ENCODE measurements at places on chromosomes 2 and 18.
A peak's percentile ranks its signal among the peaks of the same experiment; 100 is the strongest.

- DNase-seq = no peak
Observed at GRCh38 chr18:68839701-68840100, 41.8 kb downstream of the CCDC102B start.

DNA sequence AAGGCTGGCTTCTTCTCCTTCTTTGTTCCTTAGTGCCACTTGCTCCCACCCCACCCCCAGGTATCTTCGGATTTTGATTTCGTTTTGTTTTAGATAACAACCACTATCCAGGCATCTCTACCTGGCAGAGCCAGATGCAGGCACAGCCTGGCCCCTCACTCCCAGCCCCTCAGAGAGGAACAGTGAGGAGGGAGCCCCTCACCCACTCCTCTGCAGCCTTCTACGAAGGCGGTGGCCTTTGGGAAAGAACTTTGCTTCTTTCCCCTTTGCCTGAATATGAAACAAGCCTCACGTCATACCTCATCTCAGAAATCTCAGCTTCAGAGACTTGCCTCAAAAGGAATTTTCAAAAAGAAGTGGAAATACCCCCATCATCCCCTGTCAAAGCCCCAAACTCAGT lies 6.3 kb upstream of the CYP26B1 start:
- DNase-seq = no peak

DNA sequence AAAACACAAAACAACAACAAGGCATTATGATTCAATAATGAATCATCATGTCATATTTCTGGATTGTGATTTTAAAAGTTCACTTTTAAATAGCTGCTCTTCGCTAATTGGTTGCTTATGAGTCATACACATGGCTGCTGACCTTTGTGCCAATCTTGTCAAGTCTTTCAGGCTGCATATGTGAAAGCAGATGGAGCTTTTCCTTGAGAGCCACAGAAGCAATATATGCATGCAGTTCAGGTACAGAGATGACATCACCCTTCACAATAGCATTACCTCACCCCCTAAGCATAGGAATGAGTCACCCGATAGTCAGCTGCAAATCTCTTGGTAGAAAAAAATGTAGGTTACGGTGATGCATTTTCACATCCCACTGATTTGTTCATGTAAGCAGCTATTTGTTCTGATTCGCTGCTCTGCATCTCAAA lies 27.2 kb downstream of the EIF2AK3 start:
- peak; percentile 14 for DNase-seq

GRCh38 chr2:28250006-28250405 lies 142.7 kb upstream of the FOSL2 start:
- no peak for DNase-seq

GRCh38 chr2:98158305-98158704 lies 71.3 kb downstream of the VWA3B start:
- DNase-seq = peak; percentile 87

- no peak for DNase-seq
Observed at GRCh38 chr2:48633143-48633542, 15.5 kb downstream of the GTF2A1L start.

- DNase-seq = no peak
Observed at GRCh38 chr2:75647771-75648170, 1.2 kb downstream of the MRPL19 start.

- no peak for DNase-seq
Observed at GRCh38 chr2:129903586-129904425, 75.7 kb upstream of the RAB6C start.

DNA sequence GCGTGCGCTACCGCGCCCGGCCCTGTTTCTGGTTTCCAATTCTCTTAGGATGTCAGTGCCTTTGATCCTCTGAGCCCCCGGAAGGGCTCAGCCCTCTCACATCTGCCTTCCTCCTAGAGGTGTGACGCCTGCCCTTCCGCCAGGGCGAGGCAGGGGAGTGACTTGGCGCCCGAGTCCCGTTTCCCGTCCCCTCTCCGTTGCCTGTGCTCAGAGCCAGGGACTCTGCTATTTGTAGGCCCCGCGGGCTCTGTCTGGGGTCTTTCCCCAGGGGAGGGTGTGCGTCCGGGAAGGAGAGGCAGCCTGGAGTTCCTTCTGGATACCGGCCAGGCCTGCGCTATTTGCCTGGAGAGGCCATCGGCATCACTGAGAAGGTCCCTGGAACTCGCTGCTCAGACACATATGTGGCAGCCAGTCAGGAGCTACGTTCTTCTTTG lies 103.7 kb upstream of the TAF1B start:
- peak; percentile 60 for DNase-seq

DNA sequence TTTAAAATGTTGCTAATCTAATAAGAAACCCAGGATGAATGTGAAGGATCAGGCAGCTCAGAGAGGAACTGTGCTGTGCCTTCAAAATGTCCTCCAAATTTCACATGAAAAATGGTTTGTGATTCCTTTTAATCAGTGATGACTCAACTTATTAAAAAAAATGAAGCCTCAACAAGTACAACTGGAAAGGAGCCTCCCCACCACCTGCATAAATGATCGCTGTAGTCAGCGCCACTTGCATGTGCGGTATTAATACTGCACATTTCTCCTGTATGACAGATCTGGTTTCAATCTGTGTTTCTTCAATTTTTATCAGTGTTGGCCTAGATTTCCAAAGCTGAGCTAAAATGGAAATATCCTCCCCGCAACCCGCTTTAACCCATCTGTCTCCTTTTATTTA lies 115.0 kb upstream of the TMEM200C start:
- DNase-seq = no peak

DNA sequence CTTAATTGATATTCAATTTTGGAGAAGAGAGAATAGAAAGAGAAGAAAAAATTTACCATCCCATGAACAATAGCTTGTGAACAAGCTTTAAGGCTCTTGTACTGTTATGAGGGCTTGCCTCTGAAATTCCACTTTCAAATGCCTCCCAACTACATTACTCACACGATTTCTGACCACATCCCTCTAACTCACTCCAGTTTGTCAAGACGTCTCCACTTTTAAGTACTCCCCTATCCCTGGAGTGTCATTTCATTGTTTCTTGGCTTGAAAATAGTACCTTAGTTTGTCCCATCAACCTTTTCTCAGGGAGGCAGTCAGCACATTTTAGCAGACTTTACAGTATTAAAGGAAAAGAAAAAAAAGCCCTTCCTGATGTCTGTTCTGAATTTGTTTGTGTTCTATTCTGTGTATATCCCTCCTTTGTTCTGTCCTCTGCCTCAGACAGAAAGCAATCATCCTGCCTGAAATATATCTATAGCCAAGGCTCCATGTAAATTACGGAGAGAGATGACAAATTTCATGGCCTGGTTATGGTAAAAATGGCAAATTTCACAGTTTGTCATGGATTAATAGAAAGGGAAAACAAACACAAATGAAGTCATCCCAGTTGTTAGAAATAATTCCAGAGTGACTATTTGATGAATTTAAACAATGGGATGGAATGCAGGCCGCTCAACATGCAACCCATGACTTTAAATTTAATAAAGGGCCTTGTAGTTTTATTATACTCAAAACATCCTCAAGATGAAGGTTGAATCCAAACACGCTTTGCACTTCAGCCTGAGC lies 228.8 kb downstream of the ETAA1 start:
- DNase-seq = no peak

- DNase-seq = no peak
Observed at GRCh38 chr18:10422731-10423130, 31.7 kb upstream of the APCDD1 start.

DNA sequence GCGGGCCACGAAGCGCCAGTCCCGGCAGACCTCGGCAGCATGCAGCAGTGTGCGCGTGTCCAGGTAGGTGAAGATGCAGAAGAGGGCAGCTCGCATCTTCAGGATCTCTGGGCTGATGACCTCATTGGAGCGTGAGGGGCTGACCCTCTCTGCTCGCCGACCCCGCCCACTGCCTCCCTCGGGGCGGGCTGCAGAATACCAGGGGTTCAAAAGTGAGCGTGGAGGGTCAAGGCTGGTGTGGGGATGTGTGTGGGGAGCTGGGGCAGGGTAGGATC lies 20.0 kb downstream of the FBXO41 start:
- DNase-seq = no peak

GRCh38 chr2:195711478-195711877 lies 54.5 kb downstream of the SLC39A10 start:
- DNase-seq = no peak

- DNase-seq = peak; percentile 97
Observed at GRCh38 chr2:85772019-85772745, 18.4 kb downstream of the ATOH8 start.

DNA sequence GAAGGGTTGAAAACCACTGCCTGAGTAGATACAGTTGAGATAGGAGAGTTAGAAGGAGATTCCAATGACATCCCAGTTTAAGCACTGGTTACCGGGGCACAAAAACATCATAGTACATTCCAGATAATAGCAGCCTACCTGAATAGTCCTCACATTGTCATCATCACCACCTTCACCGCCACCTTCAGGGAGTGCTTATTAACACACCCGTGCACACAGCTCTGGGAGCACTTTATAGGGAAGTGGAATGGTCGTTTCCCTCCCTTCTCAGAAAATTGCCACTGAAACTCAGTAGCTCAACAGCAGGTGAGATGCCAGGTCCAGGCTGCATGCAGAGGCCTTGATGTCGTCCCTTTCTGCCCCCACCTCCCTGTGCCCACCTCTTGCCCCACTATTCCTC lies 8.2 kb downstream of the SERPINB7 start:
- no peak for DNase-seq

- no peak for DNase-seq
Observed at GRCh38 chr2:70648961-70649360, 95.3 kb upstream of the TGFA start.

DNA sequence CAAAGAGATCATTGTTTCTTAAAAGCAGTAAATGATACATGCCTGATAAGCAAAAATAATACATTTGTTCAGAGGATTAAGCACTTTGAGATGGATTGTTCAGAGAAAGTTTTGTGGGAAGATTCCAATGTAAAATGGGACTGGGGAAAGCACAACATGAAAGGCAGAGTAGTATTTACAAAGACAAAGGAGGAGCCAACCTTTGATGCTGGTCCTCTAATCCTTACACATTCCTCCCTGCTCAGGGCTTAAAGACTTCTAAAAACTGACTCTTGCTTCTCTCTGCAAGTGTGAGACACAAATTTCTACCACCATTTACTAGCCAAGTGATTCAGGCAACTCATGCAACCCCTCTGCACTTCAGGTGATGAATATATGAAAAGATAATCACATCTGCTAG lies 47.2 kb upstream of the REG3G start:
- no peak for DNase-seq

DNA sequence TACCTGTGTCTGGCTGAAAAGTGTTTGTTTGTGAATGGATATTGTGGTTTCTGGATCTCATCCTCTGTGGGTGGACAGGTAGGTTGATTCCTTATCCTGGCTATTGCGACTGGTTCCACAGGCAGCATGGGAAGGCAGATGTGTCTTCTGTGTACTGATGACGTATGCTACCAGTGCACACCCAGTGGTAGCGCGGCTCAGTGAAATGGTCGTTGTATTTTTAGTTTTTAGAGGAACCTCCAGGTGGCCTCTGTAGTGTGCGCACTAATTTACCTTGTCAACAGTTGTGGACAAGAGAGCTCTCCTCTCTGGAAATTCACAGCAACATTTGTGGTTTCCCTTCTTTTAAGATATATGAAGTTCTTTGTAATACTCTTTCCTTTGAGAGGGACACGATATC lies 52.5 kb downstream of the CCDC74A start:
- DNase-seq = no peak

GRCh38 chr18:48886520-48887293 lies 64.1 kb downstream of the SMAD7 start:
- no peak for DNase-seq

DNA sequence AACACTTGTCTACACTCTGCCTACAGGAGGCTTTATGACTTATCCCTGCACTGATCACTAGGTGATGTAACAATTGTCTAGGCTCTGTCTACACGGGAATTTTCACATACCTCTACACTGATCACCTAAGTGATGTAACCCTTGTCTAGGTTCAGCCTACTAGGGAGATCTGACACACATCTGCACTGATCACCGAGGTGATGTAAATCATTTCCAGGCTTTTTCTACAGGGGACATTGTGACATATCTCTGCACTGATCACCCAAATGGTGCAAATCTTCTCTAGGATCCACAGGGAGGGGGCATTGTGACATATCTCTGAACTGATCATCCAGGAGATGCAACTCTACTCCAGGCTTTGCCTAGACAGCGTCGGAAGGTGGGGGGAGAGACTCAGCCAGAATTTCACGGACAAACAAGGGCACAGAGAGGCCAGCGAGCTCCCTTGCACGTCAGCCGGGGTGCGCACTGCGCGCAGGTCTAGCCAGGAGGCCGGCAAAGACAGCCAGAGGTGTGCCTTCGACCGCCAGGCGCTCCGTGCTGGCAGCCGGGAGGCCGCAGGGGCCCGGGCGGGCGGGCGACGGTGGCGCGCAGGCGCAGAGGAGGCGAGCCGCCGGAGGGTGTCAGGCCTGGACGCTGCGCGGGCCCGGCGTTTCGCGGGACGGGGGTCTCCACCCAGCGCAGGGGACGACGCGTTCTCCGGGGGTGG lies 46.9 kb upstream of the USP14 start:
- peak; percentile 22 for DNase-seq

- DNase-seq = no peak
Observed at GRCh38 chr18:41391616-41392595, 563.1 kb upstream of the PIK3C3 start.

GRCh38 chr2:64363140-64363539 lies 90.8 kb upstream of the LGALSL start:
- DNase-seq = no peak

- no peak for DNase-seq
Observed at GRCh38 chr2:165016772-165017411, 61.6 kb upstream of the SLC38A11 start.

GRCh38 chr2:11154016-11154922 lies 998 bp upstream of the SLC66A3 start:
- no peak for DNase-seq

GRCh38 chr2:105741174-105741573 lies 3.5 kb upstream of the NCK2 start:
- DNase-seq = no peak

DNA sequence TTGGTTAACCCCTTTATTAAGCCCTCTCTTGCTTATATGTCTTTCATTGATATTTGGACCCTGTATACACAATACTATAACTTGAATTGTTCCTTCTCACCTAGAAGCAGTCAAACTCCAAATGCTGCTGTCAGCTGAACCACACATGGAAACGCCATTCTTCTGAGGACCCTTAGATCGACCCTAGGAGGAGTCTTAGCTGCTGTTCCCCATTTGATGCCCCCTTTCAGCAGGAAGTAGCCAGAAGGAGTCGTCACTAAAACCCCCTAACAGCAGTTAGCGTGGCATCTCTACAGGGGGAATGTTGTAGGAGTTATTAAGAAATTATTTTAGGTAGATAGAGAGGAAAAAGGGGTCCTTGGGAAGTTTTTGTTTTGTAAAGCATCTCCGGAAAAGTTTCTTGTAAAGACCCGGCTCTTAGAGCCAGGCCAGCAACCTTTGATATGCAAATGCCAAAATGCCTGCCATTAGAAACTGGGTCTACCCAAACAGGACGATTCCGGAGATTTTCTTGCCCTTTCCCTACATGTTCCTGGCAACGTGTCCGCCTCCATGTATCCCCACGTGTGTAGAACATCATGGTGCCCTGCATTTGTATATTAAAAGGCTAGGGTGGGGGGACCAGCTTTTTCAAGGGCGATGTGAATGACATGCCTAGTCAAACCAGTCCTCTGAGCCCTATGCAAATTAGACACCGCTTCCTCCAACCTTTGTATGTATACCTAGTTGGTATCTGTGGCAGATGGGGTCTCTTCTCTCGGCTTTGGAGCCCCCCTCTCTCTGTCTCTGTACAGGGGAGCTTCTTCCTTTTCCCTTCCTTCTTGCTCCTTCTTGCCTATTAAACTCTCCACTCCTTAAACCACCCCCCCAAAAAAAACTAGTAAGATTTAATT lies 638.4 kb upstream of the POU3F3 start:
- DNase-seq = no peak
